Activated naive CD4-positive, alpha-beta T cell (primary cell): ENCODE measurements at places on chromosomes 1 and 21.

DNA sequence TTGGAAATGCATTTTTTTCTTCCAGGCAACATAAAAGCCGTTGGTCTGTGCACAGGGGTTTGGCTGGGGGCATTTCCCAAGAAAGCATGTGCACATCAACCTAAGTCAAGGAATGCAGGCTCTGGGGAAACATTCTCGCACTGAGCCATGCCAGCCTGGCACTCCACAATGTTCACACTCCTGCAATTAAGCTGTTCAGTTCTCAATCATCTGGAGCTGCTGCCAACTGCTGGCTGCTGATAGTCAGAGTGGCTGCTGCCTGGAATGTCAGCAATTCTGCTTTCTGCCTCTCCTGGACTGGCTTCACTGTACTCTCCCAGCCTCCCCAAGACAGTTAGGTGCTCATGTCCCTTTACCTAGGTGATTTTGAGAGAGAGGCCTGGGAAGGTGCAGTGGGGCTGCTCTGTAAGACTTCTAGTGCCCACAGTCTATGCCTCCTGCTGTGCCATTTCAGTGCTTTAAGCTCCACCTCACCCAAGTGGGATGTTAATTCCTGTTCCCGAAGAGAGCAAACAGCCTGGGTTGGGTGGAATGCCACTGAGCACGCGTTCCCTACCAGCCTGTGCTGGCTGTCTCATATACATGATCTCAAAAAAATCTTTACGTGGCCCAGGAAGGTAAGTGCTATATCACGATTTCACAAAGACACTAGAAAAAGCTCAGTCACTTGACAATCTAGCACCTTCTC, 131.7 kb downstream of the BRINP2 start:
- no peak for DNase-seq

DNA sequence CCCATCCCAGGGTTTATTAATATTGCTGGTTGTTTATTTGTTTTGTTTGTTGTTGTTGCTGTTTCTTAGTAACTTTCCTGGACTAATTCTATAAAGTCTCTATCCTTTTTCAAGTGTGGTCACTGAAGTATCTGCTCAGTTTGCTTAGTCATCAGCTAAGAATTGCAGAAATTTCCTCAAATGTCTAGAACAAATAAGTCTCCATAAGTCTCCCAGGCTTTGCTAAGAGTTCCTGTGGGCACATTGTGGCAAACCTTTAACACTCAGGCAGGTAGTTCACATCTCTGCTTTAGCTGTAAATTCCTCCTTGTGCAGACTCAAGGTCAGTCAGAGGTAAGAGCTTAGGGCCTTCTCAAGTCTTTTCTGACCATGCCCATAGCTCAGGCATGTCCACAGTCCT, 38.9 kb upstream of the C1orf185 start:
- DNase-seq: no peak

GRCh38 chr1:39153684-39154083, 50.8 kb upstream of the MACF1 start:
- DNase-seq: no peak

GRCh38 chr1:4653328-4653660, 1.1 kb upstream of the AJAP1 start:
- DNase-seq: no peak

DNA sequence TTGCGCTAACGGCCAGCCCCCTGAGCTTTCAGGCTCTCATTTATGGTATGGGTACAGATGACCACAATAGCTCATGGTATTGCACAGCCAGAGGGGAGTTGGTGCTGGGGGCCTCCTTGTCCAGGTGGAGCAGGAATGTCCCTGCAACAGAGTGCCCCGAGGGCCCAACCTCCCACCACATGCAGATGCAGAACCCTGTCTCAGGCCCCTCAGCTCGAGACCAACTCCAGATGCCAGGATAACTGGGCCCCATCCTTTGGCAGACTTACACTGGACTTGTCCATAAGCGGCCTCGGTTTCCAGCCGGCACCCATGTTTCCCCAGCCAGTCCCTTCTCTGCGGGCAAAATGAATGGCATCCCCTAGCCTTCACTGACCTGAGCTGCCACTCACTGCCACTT, 67.1 kb downstream of the VWA5B1 start:
- no peak for DNase-seq

GRCh38 chr1:100516857-100517256, 21.1 kb upstream of the GPR88 start:
- no peak for DNase-seq

DNA sequence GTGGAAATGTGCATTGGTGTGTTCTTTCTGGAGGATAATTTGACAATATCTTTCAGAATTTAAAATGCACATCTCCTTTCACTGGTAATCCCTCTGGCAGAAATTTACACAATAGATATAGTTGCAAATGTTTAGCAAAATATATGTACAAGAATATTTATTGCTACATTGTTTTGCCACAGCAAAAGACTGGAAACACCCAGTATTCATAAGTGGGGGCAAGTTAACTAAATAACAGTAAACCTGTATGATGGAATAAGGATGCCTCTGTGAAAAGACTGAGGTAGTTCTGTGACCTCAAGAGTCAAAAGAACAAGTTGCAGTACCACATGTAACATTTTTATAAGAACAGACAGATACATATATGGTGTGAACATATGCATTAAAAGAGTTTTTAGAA, 13.7 kb upstream of the TADA1 start:
- DNase-seq: no peak

DNA sequence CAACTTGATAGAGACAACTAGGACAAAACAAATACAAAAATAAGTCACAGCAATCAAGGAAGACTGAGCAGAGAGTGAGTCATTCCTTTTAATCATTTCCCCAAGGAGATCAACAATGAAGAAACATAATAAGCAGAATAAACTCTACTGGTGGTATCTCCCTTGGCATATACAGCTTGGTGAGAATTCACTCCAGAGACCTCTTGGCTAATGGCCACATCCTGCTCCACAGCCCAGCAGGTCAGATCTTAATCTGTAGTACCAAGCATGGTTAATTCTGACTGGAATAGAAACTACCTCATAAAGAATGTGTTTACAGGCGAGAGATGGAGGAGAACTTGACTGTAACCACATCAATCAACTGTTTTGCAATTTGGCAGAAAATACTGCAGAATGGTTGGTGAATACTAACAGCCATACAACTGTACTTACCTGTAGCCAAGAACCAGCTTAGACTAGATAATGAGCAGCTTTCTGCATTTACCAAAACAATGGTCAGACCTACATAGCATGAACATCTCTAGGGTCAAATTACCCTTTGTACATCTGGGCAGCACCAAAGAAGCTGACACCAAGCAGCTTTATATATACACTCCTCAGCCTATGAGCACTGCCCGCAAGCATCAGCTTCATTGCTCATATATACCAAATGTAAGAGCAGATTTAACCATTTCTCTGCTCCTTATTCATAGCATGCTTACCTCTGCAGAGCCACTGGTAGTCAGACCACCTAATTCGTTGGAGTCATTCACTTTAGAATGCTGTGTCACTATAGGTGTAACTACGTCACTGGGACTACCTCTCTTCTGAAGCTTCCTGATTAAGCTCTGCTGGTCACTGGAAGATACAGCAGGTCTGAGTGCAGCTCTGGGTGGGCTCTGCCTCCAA, 51.0 kb downstream of the KIAA0319L start:
- DNase-seq: no peak

DNA sequence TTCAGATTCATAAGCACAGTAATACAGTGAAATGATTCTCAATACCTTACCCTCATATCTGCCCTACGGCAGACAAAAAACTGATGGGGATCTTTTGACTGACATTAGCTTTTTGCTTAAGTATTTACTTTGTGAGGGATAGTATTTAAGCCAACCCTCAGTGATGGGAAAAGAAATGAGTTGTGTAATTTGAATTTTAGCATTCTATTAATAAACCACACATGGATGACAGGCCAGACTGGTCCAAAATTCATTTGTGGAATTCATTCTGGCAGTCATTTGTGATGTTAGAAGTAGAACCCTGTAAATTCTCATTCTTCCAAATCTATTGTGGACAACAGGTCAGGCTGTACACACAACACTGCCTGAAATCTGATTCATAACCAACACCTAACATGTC, 14.9 kb downstream of the TRIM33 start:
- DNase-seq: no peak

GRCh38 chr1:46616277-46617107, at the start of gene MOB3C:
TSS of gene MOB3C (minus strand) at chr1:46616811. CDS start at chr1:46613321, 3,490 bp downstream.
- DNase-seq: no peak

- DNase-seq: no peak
Observed at GRCh38 chr1:215643592-215644321, 76.7 kb downstream of the KCTD3 start.

GRCh38 chr1:226438007-226438406, 30.1 kb upstream of the PARP1 start:
- no peak for DNase-seq

DNA sequence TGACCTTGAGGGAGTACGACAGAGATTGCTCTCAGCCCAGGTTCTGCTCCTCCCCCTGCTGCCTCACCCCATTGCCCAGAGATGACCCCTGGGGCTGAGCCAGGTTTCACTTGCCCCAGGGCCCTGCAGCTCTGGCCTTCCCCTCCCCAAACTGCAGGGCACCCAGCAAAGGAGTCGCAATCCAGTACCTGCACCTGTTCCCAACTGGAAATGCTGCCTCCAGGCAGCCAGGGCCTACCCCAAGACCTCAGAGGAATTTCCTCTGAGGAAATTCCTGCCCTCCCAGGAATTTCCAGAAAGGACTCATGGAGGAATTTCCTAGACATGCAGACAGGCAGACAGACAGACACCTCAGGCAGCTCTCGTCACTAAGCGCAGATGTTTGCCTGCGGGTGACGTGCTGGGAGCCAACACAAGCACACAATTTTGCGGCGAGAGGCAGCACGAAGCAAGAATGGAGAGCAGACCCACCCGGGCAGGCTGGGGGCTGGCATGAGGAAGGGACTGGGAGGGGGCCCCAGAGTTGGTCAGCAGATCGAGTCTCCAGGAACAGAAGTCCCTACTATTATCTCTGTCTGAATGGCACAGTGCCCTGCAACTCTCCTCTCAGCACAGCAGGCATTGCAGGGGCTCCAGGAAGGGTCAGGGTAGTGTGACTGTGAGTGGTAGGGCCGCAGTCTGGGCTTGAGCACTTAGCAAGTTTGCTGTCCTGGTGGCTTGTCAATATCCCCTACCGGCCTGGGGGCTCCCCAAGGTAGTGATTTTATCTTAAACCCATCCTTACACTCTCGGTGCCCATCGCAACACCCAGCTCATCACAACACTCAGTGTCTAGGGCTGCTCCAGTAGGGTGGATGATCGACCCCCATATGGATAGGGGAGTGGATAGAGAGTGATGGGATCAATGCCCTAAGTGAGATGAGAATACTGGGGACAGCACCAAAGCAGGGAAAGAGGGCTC, 2.9 kb upstream of the EFNA1 start:
- no peak for DNase-seq

DNA sequence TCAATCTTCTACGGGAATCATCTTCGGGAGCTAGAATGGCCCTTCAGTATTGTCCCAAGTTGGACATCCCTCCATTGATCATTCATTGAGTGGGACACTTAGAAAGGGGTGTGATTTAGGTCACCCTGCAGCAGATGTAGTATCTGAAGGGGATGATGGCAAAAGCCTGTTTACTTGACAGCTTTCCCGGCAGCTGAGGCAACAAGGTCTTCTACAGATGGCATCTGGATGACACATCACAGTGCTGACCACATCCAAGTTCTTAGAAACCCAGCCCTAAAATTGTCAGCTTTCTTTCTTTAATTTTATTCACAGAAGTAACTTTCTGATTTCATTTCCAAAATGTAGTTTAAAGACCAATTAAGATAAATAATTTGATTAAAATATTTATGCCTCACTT, 150.3 kb downstream of the AMY1C start:
- no peak for DNase-seq

GRCh38 chr1:39205102-39205780, 746 bp downstream of the MACF1 start:
- DNase-seq: peak; percentile 20

- DNase-seq: no peak
Observed at GRCh38 chr1:12629985-12630760, 12.2 kb upstream of the DHRS3 start.

GRCh38 chr1:81409262-81409661, 391.5 kb upstream of the ADGRL2 start:
- no peak for DNase-seq

DNA sequence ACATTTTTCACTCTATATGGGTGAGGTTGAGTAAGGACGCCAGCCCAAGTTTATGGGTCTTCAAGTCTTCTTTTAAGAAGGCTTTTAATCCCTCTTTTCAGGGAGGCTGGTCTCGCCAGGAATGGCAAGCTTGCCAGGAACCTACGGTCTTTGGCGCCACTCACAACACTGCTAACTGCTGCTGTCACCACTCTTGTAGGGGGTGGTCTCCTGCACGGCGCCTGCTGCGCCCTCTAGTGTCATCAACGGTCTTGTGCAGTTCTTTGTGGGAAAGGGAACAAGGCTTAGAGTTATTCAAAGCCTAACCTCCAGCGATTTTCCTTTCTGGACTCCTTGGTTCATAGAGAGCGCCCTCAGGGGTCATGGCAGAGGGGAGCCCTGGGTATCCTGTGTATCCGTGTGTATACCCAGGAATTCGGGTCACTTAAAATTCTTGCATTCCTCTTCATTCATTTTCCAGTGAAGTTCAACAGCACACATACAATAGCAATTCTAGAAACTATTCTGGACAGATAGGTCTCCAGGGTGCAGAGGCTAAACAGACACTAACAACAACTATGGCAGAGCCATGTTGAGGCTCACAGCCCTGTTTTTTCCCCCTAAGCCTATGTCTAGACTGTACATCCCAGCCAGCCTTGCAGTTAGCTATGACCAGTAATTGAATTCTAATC, 392.8 kb upstream of the CAMK1G start:
- no peak for DNase-seq

- no peak for DNase-seq
Observed at GRCh38 chr21:42570841-42571387, 57.3 kb downstream of the SLC37A1 start.

DNA sequence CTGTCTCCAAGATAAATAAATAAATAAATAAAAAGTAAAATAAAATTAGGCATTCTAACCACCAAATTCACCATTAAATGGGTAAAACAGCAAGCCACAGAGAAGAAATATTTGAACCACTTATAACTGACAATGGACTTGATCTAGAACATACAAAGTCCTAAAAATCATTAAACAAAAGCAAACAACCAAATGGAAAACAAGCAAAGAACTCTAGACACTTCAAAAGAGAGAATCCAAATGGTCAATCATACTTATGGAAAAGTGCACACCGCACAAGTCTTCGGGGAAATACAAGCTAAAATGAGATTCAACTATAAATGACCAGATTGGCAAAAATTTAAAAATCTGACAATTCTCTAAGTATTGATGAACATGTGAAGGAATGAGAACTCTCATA, 73.5 kb upstream of the ANGPTL3 start:
- DNase-seq: no peak

GRCh38 chr1:203089651-203090045, 3.8 kb upstream of the MYOG start:
- no peak for DNase-seq
